ENCODE measurements at places on chromosomes 1 and 21.

GRCh38 chr1:207910591-207911354 is at the start of gene CD34:
Gene CD34 (minus strand): TSS chr1:207911125. CDS start chr1:207911080, 45 bp downstream.
- peak; percentile 18 for DNase-seq

DNA sequence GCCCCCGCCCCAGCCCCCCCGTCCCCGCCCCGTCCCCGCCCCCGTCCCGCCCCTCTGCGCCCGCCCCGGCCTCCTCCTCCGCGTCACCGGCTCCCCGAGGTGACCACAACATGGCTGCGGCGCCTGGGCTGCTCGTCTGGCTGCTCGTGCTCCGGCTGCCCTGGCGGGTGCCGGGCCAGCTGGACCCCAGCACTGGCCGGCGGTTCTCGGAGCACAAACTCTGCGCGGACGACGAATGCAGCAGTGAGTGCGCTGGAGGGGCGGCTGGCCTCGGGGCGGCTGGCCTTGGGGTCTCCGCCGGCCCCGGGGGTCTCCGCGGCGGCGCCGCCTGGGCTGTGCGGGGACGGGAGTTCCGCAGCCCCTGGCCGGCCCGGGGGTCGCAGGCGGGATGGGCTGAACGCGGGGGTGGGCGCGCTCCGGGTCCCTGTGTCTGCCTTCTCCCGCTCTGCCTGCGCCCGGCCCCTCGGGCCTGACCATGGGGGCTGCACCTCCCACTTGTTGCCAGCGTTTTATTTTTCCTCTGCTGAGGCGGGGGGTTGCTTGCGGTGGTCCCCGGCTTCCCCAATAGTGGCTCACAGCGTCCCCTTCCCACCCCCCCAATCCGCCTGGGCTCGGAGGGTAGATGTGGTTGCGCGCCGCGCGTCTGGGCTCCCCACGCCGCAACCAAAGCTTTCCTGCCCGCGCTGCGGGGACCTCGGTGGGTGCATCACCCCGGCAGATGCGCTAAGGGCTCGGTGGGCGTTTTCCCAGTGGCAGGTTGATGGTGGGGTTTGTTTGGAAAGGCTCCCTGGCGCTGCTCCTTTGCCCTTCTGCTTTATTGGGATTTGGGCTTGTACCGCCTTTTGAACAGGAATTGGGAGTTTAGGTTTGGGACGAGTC is at the start of gene MIA3:
MIA3 (plus strand) TSS at position 97 of the 879 bp plus-strand sequence; CDS start at position 111, 14 bp downstream.
- DNase-seq: peak; percentile 89

GRCh38 chr21:42465008-42465802 is 30.8 kb downstream of the RSPH1 start:
- DNase-seq: no peak

- no peak for DNase-seq
Observed at GRCh38 chr1:93605026-93605568, 76.5 kb downstream of the BCAR3 start.

DNA sequence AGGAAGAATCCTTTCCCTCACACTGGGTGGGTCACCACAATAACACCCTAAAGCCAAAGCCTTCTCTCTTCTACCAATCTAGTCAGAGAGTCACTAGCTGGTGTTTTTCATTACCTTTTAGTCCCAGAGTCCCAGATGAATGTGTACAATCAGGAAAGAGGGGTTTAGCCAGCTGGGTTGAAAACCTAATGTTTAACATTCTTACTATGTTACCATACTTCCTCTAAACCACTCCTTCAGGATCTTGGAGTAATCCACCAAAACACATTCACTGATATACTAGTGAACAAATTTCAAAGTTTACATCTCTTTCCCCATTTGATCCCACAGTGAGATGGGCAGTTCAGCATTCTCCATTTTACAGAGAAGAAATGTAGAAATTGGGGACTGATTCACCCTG is 9.7 kb downstream of the LPAR3 start:
- DNase-seq: peak; percentile 5

DNA sequence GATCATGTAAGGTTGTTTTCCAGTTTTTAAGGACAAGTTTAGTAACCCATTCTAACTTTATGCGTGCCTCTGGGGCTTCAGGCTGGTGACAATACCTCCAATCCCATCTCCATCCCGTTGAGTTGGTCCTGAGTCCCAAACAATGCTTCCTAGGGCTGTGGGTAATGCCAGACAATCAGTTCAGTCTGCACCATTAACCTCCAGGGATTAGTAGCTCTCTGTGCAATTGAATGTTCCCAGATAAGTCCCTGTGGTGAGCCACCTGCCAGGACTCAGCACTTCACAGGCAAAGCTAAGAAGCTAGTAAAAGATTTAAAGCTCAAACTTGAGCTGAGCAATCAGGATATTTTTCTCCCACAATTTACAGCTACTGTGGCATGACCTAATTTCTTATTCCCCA is 462.2 kb upstream of the PTBP2 start:
- DNase-seq: no peak

DNA sequence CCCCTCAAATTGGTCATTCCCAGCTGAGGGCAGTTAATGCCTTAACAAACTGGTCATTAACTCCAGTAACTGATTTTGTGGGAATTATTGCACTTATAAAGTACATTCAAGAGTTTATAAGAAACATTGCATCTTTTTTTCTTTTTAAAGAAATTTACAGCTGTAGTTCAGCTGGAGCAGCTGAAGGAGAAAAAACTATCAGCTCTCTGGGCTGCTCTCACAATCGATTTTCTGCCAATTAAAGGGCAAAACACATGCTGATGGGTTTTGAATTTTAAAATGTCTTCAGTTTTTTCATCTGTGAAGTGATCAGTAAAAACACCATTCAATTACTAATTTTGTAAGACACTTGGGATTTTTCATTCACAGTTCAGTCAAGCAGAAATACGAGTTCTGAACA is 74.7 kb downstream of the KIFAP3 start:
- DNase-seq: no peak

DNA sequence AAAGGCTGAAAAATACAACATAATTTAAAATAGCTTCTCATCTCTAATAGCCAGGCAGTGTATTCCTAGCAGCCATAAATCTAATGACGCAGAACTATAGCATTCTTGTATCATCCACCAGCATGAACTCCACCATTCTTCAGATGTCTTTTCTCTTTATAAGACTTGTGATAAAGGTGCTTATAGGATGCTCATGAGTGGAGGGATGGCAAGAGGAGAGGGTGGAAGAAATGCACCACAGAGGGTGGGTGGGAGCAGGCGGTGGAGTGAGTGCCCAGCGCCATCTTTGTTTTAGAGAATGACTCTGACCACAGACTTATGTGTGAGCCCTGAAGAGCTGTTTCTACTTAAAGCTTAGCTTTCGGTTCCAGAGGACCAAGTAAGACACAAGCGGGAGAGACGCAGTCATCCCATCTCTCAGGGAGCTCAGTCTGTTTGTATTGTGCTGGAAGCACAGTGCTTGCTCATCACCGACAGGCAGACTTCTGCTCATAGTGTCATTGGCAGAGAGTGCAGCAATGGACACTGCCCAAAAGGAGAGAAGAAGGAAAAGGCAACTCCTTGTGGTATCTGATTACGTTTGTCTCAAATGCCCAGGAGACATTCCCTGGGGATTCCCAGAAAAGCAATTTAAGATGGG is 65.6 kb downstream of the KCNJ15 start:
- no peak for DNase-seq

DNA sequence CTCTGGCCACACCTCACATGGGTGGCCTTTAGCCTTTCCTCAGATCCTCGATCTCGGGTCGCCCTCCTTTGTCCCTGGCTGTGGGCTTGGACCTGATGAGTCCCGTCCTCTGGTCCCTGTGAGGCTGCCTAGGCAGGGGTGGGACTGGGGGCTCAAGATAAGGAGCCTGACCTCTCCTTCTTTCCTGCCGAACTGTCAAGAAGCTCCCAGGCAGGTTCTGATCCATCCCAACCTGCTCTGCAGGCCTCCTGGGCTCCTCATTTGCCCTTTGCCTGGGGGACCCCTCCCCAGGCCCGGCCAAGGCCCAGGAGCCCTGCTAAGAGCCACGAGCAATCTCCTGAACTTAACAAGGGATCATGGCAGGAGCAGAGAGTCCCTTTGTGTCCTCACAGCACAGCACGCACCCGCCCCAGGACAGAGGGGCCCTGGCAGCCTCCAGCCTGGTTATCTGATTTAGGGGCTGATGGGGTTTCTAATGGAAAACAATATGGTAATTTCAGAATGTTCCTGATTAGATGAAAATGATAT is 82.4 kb upstream of the POU3F1 start:
- no peak for DNase-seq

DNA sequence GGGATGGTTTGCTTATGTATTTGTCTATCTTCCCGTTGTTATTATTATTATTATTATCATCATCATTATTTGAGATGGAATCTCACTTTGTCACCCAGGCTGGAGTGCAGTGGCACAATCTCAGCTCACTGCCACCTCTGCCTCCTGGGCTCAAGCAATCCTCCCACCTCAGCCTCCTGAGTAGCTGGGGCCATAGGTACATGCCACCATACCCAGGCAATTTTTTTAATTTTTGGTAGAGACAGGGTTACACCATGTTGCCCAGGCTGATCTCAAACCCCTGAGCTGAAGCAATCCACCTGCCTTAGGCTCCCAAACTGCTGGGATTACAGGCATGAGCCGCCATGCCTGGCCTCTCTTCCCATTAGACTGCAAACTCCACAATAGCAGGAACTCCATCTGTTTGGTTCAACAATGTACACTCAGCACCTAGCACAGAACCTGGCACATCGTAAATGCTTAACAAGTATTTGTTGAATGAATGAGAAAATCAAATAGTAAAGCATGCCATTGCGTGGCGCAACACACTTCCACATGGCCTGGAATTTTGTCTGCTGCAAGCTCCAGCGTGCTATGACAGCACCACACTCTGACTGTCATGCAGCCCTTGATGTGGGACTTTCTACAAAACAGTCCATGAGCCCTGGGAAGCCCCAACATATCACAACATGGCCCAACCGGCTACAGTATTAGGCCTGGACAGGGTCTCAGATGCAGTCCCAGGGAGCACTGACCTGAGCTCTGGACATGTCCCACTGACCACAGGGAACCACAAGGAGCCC is 3.8 kb upstream of the TINAGL1 start:
- no peak for DNase-seq

GRCh38 chr1:15671430-15671829 is 12.7 kb upstream of the PLEKHM2 start:
- no peak for DNase-seq

DNA sequence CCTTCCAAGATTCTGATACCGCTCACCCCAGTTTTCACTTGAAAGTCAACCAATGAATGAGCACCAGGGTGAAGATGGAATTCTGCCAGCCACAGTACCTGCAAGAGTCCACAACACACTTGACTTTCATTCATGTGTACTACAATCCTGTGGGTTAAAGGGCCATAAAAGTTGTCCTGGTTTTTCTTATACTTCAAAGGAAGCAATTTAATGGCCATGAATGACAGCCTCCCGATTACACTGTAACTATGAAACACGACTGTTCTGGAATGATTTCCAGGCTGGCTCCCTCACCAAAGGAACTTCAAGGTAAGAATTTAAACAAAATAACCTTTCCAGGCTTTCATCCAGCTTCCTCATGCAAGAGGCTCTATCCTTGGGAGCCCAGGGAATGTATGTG is 502.8 kb downstream of the SMYD3 start:
- no peak for DNase-seq

DNA sequence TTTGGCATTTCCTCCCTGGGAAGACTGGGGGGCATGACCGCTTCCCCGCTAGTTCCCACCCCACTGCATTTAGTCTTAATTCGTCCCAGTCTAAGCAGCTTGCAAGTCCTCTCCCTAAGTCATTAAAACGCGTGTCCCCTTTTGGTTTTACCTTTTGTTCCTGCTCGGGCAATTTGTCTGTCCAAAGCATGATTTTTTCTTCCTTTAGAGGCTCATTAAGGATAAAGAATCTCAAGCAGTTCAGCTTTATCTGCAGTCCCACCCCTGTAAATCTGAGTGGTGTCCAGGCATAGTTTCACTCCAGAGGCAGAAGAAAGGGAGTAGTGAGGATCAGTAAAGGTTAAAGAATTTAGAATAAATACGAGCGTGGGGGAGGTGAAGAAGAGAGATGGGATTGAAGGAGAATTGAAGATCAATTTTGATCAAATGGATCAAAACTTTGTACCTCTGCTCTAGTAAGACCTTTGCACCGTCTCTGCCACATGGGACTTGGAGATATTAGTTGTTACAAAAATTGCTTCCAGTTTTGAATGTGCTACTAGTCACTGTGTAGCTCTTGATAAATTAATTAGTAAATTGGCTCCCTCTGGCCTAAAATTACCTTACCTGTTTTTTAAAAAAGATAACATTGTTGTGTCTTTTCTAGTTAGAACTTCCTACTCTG is 989 bp upstream of the ETV3 start:
- no peak for DNase-seq

DNA sequence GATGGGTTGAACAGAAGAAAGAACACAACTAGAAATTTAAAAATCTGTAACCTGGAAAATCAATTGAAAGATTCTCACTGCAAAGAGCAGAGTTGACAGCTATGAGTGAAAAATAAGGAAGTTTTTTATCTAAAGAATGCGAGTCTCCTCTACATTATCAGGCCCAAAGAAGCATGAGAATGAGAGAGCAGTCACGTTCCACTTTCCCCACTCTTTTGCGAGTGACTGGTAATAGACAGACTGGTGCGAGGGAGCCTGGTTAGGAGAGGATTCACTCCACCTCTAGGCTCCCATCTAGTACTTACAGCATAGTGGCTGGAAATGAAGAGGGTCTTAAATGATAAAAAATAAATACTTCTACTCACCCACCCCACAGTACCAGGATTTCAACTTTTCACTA is 52.0 kb downstream of the PRDX6 start:
- no peak for DNase-seq

- no peak for DNase-seq
Observed at GRCh38 chr1:93758842-93759515, 77.3 kb upstream of the BCAR3 start.

- peak; percentile 66 for DNase-seq
Observed at GRCh38 chr1:17653728-17654351, 101.3 kb upstream of the ACTL8 start.

GRCh38 chr1:3879787-3880428 is 20.2 kb downstream of the C1orf174 start:
- DNase-seq: no peak

All from HTR-8/SVneo (cell line).